ENCODE measurements at places on chromosomes 1 and 21. TPM values are rescaled to one million over a fixed set of nuclear protein-coding genes. Genes with fewer than 3 reads are reported as not detected.

The CAMSAP2 gene
- total RNA-seq, result 17.7 TPM

The RGS8 gene
- total RNA-seq, result not detected

The GPN2 gene
- total RNA-seq, result 10.7 TPM

The LCE1A gene
- total RNA-seq, result not detected

The INSRR gene
- total RNA-seq, result under 0.01 TPM

The FHAD1 gene
- 0.35 TPM for total RNA-seq

The PKLR gene
- not detected for total RNA-seq

The SLC45A1 gene
- 0.30 TPM for total RNA-seq

The BARHL2 gene
- total RNA-seq, result not detected

The CD53 gene
- not detected for total RNA-seq

The TNFSF18 gene
- 0.60 TPM for total RNA-seq

The GSTM1 gene
- 6.1 TPM for total RNA-seq

The SSR2 gene
- 519 TPM for total RNA-seq

The CR1 gene
- total RNA-seq, result not detected

The PTGS2 gene
- total RNA-seq, result 3.5 TPM

The COL6A2 gene
- total RNA-seq, result 474 TPM

The HSD3B1 gene
- total RNA-seq, result not detected

The AHCYL1 gene
- 59.9 TPM for total RNA-seq

The SPRR2D gene
- not detected for total RNA-seq

The RPS6KA1 gene
- 2.1 TPM for total RNA-seq

The SLAMF7 gene
- not detected for total RNA-seq

The LRRC53 gene
- total RNA-seq, result not detected

The FALEC gene
- total RNA-seq, result 0.70 TPM

The LRRC7 gene
- not detected for total RNA-seq

The SAMD13 gene
- 0.83 TPM for total RNA-seq
